ENCODE measurements at places on chromosomes 6 and 20.
A peak's percentile ranks its signal among the peaks of the same experiment; 100 is the strongest.

DNA sequence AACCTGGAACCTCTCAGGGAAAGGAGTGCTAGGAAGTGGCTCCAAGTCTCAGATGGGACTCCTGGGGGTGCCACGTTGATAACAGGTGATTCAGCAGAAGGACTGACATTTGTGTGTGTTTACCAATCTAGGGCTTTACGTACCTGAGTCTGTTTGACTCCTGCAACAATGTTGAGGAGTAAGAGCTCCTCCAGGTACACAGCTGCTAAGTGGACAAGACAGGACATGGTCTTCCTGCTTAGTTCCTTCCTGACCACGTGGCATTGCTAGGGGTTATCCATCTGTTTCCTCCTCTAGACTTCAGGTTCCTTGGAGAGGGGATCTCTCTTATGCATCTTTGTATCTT lies 164.5 kb upstream of the SLC24A3 start:
- no peak for DNase-seq

- no peak for DNase-seq
Observed at GRCh38 chr20:1283522-1284510, 17.7 kb downstream of the SNPH start.

GRCh38 chr6:155259204-155259603 lies 4.6 kb upstream of the CLDN20 start:
- no peak for DNase-seq

DNA sequence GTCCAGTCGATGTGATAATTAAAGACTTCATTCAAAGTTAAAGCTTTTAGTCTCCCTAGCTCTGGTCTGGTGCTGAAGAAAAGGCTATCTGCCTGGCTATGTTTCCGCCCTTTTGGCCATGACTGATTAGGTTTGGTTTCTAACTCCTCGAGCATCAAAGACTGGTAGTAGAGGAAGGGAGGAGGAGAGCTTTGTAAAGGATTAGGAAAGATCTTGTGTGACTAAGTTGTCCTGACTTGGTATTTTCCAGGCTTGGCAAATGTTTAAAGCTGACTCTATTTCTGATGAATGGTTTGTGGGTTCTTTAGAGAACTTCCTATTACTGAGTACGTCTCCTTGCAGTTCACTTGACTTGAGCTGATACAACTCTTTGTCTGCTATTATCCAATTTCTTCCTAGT lies 312.9 kb downstream of the GJA1 start:
- no peak for DNase-seq

DNA sequence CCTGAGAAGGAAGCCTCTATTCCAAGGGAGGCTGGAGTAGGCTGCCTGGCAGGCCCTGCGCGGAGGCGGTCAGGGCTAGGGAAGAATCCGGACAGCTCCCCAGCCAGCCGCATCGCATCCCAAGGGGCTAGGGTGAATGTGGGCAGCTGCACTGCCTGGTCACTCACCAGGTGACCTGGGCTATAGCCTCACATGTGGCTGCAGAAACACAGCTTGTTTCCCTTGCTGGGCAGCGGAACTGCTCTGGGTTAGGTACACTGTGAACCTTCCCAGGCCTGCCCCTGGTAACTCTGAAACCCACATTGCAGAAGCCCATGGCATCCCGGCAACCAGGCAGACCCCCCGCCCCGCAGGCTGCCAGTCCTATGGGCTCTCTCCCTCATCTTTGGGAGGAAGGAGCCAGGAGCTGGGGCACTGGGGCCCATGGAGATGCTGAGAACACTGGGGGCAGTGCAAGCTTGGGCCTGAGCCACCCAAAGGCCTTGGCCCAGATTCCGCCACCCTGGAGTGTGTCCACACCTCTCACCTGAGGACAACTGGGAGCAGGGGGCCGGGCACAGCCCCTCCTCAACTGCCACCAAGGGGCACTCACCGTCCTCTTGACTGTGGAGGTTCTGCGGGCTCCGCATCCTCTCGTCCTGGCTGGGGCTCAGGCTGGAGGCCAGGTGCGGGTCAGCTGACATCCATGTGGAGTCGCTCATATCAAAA lies 111.0 kb downstream of the NOL4L start:
- DNase-seq, result no peak

- DNase-seq, result no peak
Observed at GRCh38 chr6:73854998-73855718, 159.2 kb downstream of the CD109 start.

- peak; percentile 52 for DNase-seq
Observed at GRCh38 chr6:14270925-14271788, 153.6 kb downstream of the CD83 start.

DNA sequence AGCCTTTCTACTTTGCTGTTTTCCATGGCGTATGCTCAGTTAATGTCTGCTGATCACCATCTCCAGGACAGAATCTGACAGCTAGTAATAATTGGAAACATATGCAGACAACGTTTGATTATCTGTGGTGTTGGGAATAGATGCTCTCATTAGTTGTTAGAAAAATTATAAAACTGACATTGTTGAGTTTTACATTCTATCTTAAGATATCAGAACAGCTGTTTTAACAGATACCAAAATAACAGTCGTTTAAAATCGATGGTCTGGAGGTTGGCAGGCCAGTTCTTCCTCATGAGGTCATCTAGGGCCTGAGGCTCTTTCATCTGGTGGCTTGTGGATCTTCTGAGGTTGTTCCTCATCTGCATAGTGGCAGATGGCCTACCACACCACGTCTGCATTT lies 137.6 kb downstream of the AIG1 start:
- no peak for DNase-seq

DNA sequence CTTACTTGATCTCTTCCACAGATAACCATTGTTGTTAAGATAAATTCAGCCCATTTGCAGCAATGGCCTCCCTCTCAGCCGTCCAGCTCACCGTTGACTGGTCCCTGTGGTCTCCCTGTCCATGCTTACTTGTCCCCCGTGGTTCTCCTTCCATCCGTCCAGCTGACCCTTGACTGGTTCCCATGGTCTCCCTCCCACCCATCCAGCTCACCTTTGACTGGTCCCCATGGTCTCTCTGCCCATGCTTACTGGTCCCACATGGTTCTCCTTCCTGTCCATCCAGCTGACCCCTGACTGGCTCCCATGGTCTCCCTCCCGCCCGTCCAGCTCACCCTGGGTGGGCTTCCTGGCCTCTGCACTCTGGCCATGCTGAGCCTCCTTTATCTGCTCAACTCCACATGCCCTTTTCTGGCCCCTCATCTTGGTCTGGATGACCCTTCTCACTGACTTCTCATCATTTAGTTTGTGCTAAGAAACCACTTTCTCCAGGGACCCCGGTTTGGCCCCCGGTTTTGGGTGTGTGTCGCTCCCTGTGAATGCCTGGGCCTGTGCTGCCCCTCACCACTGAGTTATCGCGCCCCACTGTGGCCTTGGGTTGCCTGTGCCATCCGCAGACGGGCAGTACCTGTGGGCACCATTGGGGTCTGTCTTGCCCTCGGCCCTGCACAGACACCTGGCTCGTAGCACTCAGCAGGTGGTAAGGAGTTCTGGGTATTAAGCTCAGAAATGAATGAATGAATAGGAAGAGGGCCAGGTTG lies 146.4 kb downstream of the ERMARD start:
- no peak for DNase-seq

DNA sequence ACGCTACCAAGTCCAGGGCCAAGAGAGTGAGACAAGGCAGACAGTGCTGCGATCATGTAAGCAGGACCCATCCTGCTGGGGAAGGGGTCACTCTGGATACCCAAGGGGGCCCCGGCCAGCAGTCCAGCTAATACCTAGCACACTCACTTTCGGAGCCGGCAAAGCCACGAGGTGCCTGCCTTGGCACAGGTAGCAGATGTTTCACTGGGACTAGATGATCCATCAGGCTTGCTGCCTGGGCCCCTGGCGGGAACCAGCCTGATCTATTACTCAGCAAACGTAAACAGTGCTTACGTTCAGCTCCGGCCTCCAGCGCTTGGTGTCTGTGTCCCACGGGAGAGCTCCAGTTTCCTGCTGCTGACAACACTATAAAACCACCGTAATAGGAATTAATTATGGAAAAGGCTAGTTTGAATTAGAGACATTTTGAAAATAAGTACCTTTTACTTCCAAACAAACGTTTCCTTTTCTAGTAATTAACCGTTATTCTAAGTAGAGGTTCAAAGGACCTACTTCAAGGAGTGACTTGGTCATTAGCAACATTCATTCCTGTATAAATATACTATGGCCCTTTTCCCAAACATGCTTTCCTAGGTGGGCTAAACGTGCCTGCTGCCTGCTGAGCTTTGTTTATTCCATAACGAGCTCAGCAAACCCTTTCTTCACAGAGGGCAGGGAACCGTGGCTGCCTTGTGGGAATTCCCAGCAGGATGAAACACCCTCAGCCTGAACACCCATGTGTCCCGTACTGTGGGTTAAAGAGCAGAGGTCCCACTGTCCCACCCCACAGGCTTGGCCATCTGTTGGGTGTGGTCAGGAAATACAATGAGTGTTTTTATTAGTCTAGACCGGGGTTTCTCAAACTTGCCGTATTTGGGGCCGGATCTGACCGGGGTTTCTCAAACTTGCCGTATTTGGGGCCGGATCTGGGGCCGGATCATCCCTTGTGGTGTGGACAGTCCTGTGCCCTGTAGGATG lies 18.4 kb downstream of the SLC22A23 start:
- no peak for DNase-seq

- no peak for DNase-seq
Observed at GRCh38 chr6:149586149-149586548, 20.0 kb downstream of the GINM1 start.

- no peak for DNase-seq
Observed at GRCh38 chr20:49323622-49324238, 45.9 kb upstream of the ZNFX1 start.

DNA sequence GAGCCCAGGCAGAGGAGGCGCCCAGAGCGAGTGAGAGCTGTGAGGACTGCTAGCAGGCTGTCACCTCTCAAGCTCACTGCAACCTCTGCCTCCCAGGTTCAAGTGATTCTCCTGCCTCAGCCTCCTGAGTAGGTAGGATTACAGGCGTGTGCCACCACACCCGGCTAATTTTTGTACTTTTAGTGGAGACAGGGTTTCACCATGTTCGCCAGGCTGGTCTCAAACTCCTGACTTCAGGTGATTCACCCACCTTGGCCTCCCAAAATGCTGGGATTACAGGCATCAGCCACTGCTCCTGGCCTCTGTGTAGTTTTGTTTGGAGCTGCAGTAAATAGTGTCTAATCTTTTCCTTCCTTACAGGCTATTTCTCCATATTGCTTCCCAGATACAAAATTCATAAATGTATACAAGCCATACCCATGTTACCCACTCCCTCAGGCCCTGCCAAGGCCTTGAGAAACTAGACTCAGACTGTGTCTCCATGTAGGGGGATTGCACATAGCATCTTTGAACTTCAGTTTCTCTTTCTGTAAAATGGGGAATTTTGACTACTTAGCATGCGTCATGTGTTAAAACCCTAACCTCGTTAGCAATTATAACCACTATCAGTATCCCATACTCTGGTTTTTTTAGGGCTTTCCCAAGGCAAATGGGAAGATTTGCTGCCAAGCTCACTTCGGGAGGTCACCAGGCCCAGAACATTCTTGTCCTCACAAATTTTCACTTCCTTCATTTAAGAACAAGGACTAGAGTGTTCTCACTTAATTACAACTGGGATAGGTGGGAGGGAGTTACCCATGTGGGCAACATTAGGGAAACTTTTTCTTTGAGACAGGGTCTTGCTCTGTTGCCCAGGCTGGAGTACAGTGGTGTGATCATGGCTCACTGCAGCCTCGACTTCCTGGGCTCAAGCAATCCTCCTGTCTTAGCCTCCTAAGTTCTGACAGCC lies 67.3 kb upstream of the DDR1 start:
- DNase-seq, result no peak

DNA sequence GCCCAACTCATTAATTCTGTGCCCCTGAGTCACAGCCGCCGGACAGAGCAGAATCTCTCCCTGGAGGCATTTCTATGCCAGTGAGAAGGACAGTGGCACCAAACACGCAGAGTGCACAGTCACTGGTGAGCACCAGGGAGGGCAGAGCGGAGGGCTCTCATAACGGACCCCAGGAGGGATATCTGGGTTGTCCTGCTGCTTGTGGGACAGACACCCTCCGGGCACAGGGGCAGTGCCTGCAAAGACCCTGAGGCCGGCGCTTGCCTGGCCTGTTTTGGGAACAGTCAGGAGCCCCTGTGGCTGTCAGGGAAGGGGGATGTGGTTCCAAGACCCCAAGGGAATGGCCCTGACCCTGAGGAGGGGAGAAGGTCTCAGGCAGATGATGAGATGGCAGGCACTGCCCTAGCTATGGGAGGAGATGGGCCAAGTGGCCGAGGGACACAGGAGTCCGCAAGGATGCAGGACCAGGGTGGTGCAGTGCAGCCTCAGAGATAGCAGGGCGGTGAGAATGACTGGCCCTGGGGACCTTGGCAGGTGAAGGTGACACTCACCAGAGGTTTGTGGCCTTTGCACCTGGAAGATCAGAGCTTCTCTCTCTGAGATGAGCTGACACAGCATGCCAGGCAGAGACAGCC lies 270.8 kb downstream of the SMOC2 start:
- no peak for DNase-seq

DNA sequence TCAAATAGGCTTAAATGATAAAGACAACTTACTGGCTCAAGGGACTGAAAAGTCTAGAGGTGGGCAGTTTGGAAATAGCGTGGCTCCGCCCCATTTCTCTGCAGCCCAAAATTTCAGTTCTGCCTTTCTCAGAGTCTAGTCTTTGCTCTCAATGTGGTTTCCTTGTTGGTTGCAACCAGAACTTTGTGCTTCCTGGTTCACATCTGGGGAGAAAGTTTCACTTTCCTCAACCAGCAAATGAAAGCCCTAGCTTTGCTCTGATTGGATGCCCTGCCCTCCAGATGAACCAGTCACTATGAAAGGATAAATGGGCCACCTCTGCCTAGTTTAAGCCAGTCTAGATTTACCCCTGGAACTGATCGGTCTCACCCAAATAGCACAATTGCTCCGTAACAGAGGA lies 14.9 kb downstream of the SYCP2L start:
- no peak for DNase-seq

GRCh38 chr6:45827952-45828530 lies 187.6 kb downstream of the CLIC5 start:
- DNase-seq, result no peak

DNA sequence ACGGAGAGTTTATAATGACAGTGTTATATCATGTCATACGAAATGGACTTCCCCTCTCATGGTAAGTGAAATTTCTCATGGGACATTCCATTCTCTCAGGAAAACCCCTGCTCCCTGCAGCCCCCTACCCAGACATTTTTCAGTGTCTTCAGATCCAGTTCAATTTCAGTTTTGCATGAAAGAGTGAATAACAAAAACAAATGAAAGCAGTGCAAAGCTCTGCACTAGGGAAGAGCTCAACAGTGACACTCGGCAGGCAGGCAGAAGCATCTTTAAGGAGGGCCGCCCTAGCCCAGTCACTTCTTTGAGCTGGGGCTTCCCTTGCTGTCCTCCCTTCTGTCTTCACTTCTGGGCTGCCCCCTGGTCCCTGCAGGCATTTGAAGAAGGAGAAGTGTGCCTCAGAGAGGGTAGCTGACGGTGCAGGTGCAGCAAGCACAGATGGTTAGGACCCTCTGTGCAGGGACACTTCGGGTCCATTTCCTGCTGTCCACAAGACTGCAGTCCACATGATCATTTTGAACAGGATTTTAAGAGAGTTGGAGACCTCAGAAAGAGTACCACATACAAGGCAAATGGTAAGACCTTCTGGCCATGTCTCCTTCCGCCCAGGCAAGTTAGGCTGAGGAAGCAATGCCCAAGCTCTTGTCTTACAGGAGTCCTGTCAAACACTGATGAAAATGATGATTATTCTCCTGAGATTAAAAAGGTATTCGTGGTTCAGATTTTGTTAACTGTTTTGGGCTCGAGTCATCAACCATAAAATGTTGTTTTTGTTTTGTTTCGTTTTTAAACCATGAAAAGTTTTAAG lies 5.4 kb upstream of the DUSP22 start:
- DNase-seq, result no peak

- no peak for DNase-seq
Observed at GRCh38 chr20:58005581-58006345, 222.7 kb downstream of the ANKRD60 start.
